ENCODE measurements at places on chromosomes 2 and 18.

DNA sequence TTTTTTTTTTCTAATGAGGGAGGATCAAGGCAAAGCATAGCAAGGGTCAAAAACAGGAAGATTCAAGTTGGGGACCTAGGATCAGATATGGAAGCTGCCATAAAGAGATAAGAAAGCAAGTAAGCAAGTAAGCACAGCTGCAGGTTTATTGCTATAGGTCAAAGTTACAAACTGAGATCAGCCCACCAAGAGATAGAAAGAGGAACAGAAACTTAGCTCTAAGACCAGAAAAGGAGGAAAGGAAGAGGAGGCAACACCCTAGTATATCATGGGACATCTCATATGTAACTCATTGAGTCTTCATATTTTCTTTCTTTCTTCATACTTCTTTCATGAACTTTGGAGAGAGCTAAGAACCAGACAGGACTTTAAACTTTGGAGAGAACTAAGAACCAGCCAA lies 295.9 kb upstream of the CRIM1 start:
- DNase-seq = no peak

GRCh38 chr2:238090887-238091286 lies 9.3 kb upstream of the ESPNL start:
- no peak for DNase-seq

GRCh38 chr2:176246331-176246730 lies 22.9 kb upstream of the MTX2 start:
- no peak for DNase-seq

GRCh38 chr2:169106563-169107545 lies 37.5 kb downstream of the DHRS9 start:
- DNase-seq = no peak

GRCh38 chr2:71275939-71276310 lies 49.0 kb upstream of the PAIP2B start:
- no peak for DNase-seq

GRCh38 chr2:149020432-149020851 lies 18.1 kb upstream of the LYPD6B start:
- no peak for DNase-seq

DNA sequence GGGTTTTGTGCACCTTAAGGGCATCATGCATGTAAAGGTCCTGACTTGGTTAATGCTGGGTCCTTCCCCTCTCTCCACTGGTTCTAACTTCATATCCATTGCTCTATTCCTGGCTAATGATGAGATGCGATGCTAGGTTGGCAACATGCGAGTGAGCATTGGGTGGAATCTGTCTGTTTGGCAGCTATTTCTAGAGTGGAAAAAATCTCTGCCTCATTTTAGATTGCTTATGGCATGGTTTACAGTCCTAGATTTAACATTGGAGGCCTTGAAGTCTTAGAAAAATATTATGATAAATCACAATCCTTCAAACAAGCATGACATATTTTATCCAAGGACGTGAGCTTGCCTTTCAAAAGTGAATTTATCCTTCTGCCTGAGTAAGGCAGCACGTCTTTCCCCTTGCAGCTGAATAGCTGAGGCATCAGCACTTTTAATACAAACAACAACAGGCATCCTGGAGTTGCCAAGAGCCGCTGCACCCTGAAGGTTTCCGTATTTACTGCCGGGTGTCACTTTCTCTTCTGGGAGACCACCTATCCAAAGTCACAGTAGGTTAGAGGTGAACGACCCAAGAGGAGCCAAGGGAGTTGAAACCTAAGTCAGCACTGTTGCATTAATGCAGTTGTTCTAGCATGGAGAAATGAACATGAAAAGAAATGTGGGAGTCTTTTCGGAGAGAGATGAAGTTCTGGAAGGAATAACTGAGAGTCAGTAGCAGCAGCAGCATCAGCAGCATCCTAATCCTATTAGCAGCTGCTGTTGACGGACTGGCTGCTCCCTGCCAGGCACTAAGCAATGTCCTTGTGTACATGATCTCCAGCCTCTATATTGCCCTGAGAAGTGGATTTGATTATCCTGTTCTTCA lies 78.4 kb downstream of the MAPK4 start:
- DNase-seq = no peak

DNA sequence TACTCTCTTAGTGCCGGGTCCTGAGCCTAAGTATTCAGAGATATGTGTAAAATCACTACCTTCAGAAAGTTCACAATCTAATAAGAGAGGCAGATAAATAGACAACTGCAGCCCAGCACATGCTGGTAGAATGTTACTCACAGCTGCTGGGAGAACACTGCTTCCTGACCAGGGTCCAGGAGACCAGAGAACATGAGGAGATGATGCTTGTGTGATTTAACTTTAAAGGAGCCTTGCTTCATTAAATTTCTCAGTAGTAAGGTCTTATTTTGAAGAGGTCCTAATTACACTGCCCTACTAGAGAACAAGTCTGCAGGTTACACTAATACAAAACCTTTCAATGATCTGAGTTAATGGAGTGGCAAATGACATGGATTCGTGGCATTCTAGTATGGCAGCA lies 209.9 kb upstream of the TRIB2 start:
- no peak for DNase-seq

DNA sequence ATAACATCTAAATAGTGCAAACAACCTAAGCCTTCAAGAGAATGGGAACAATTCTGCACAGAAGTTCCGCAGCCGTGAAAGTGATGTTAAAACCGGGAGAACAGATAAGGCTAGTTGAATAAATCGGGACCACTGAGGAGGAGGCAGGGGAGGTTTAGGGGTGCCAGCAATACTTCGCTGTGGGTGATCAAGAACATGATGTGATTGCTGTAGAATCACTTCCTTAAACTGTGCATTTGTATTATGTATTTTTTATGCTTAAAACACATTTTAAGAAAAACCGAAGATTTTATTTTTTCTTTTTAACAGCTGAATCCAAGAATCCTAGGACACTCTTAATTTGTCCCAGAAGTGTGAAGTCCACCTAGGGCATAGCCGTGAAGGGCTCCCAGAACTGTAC lies 33.6 kb downstream of the TTC32 start:
- no peak for DNase-seq

- no peak for DNase-seq
These were observed 91.6 kb downstream of the TTC27 start for GRCh38 chr2:32719430-32719829.

DNA sequence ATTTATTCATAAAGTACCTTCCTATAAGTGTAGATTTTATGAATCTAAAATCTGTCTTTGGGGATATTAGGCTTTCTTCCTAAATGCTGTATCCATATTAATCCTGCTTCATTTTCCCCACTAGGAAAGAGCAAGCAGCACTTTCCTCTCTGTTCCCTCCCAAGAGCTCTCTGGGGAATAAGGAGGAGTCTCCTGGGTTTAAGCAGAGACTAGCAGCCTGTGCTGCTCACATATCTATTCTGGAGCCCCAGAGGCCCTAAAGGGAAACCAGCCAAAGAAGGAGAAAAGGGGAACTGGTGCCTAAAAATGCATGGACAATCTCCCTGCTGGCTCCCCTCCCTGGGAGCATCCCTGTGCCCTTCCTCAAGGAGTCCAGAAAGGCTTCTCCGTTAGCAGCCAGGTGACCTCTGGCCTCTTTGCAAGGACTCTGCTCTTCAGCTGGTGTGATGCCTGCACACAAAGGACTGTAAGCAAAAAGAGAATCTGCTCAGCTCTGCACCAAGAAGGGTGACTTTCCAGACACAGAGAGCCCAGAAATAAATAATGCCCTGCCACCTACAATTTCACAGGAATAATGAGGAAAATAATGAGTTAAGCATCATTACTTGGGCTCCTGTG lies 270.6 kb downstream of the SS18 start:
- DNase-seq = no peak

DNA sequence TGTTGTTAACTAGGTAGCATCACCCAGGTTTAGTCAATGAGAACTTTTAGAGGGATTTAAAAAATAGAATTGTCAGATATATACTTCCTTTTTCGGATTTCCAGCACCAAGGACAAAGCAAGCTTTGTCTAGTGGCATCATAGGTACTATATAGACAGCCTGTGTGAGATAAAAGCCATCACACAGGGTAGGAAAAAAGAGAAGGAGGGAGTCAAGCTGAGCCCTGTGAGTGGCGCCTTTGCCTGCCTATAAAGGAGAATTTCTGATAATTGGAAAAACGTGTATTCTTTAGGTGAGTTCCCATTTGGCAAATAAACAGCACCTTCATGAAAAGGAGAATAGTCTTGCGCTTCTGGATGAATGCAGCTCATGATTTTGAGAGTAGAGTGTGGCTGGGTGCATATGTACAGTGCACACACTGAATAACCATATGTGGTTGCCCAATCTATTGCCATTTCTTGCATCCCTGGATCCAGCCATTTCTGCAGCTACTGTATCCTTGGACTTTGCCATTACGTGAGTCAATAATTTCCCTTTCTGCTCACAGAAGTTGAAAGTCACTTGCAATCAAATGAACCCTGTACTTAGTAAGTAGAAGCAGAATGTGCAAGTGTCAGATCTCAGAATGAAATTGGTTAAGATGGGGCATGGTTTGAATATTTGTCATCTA lies 559.9 kb upstream of the MEX3C start:
- no peak for DNase-seq

- no peak for DNase-seq
These were observed 114.1 kb upstream of the FIGN start for GRCh38 chr2:163849756-163850435.

DNA sequence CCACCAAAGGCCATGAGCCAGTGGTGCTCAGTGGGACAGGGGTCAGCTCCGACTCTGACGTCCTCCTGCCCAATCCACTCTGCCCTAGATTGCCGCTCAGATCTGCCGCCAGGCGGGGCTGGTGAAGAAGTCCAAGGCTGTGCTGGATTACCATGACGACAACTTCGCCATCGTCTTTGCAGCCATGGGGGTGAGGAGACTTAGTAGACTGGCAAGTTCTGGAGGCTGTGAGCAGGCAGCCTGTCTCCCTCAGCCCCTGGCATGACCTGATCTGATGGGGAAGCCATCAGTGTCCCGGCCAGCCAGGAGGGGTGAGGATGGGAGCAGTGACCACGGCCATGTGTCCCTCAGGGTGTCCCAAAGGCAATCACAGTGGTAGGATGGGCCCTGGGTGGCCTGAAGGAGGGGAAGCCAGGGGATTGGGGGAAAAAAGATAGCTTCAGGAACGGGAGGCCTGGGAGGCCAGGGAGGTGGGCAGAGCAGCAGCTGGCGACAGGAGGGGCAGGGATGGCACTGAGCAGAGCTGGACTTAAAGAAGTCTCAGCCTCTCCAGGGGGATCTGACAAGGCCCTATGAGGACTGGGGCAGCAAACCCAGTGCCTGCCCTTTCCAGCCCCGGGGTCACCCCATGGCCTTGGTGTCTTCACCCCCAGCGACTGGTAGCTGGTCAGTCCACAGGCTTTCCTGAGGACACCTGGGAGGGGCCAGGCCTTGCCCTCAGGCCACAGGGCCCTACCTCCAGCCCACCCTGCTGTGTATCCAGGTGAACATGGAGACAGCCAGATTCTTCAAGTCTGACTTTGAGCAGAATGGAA lies 17.4 kb upstream of the ANKRD53 start:
- DNase-seq = no peak

GRCh38 chr2:108907822-108908712 lies 81.0 kb downstream of the EDAR start:
- no peak for DNase-seq

DNA sequence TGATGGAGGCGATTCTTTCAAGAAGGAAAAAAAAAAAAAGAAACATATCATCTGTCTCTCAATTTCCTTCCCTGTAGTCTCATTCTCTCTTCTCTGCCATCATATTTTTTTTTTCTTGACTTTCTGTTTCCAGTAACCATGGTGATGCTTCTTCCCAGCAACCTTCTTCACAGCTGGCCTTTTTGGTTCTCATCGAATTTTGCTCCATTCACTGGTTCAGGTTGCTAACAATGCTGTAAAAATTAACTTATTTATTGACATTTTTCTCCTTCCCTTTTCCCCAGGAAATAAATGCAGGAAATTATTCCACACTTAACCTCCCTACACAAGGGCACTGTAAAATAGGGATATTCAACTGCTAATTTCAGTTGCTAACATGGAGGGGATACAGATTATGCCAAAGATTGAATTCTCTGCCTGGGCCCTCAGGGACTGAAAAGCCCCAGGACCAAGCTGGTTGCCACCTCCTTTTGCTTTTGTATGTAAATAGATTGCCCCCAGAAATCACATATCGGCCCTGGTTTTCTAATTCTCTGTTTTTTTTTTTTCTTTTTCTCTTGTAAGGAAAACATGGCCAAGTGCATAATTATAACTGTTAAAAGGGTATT lies 154.7 kb downstream of the MAP2 start:
- no peak for DNase-seq

DNA sequence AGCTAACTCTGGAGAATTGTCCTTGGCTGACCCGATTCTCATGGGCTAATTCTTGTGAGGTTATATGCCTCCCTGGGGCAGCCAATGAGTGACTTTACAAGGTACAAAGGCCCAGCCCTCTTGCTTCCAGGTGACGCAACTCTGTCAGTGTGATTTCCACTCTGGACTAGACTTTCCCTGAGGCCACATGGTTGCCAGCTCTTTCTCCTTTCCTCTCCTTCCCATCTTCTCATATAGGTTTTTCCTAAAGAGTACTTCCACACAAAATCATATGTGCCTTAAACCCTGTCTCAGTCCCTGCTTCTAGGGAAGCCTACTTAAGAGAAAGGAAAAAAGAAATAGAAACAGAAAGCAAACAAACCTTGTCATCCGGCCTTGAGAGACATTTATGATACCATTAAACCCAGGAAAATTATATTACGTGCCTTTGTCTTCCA lies 226.2 kb upstream of the ZSWIM2 start:
- no peak for DNase-seq

DNA sequence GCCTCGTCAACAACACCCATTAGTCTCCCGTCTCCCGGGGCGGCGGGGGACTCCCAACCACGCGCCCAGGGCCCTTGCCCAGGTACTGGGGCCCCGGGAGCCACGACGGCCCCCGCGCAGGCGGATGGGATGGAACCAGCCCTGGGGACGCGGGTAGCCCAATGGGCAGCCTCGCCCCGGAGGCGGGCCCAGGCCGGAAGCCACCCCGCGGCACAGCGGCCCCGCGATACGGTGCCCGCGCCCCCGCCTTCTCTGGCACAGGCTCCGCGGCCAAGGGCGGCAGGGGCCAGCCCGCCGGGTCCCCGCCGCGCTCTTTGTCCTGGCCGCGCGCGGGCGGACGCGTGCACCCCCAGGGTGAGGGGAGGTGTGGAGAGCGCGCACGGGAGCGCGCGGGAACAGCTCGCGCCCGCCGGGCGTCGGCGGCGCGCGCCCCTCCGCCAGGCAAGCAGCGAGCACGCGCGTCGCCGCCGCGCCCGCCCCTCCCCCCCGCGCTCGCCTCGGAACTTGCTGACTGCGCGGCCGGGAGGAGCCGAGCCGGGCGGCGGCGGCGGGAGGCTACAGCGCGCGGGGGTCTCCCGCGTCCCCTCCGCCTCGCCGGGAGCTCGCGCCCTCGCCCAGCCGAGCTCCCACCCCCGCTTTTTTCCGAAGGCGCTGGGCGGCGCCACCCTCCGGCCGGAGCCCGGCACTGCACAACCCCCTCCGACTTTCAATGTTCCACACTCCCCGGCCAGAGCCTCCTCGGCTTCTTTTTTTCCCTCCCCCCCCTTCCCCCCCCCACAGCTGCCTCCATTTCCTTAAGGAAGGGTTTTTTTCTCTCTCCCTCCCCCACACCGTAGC lies at the start of gene UBE2E3:
Gene UBE2E3 (plus strand): TSS at position 500 of the 837 bp plus-strand sequence. CDS start 1,438 bp downstream, outside the sequence.
- no peak for DNase-seq

GRCh38 chr18:63850636-63851035 lies 36.9 kb upstream of the SERPINB2 start:
- no peak for DNase-seq

All from non-pigmented ciliary epithelial cell (primary cell).